ENCODE measurements at places on chromosomes 3 and 15.

DNA sequence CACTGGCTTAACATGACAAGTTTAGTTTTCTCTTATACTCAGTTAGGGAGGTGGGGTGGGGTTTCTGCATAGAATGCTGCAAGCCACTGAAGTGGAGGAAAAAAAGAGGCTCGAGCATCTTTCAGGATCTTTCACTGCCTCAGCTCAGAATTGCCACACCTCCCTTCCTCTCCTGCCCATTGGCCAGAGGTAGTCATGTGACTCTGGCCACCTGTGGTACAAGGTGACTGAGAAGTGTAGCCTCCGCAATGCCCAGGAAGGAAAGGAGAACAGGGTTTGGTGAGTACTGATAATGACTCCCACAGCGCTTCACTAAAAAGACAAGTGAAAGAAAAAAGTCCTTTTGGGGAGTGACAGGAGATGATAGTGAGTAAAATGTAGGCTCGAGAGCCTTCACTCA is 124.3 kb upstream of the TRIM42 start:
- no peak for DNase-seq

GRCh38 chr3:188962253-188963247 is 209.2 kb upstream of the TPRG1 start:
- DNase-seq, result no peak

DNA sequence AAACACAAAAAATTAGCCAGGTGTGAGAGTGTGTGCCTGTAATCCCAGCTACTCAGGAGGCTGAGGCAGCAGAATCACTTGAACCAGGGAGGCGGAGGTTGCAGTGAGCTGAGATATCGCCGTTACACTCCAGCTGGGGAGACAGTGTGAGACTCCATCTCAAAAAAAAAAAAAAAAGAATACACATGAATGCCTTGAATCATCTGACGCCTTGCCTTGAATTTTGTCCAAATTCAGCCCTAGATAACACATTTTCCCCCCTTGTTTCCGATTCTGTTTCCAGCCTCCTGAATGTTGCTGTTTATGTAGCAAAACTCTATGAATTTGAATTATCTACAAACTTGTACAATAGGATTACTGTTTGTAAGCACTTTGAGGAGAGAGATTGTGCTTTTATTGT is 98.7 kb upstream of the ARL6 start:
- no peak for DNase-seq

DNA sequence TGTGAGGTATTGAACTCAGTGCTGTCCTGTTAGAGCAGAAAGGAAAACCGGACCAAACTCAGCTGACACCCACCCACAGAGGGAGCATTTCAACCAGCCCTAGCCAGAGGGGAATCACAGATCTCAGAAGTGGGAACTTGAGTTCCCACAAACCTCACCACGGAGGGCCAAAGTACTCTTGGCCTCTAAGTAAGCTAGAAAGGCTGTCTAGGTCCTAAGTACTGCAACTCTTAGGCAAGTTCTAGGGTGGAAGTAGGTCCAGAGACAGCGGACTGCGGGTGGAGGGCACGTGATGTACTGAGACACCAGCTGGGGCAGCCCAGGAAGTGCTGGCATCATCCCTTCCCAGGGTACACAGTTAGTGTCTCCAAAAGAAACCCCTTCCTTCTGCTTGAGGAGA is 34.1 kb downstream of the EOMES start:
- DNase-seq, result no peak

DNA sequence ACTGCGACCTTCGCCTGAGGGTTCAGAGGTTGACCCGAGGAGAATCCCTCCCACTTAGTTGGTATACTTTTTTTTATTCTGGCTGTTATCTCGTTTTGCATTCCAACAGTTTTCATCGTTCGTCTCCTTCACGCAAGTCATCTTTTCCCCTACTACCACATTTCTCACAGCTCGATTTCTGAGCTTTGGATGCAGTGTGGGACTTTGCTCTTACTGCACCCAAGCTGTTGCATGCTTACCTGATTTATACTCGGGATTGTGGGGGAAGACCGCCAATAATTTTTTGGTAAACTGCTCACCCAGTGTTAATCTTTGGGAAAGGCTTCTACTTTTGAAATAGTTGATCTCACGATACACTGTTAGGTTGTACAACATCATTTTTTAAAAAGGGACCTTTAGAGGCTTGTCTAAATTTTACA is 702 bp downstream of the TBC1D23 start:
- no peak for DNase-seq

DNA sequence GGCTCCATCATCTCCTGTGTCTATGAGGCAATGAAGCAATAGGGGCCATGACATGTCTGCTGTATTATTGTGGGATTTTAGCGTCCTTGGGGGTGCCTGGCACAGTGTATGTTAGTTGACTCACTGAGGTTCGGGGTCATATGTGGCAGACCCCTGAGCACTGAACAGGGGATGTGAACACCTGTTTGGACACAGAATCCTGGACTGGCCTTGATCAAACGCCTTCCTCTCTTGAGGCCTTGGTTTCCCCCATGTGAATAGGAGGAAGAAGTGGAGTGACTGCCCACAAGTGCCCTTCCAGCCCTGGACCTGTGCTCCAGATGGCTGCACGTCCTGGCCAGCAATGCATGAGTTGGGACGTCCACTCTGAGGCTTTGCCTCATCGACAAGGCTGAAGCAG is 84.2 kb downstream of the HMG20A start:
- no peak for DNase-seq

DNA sequence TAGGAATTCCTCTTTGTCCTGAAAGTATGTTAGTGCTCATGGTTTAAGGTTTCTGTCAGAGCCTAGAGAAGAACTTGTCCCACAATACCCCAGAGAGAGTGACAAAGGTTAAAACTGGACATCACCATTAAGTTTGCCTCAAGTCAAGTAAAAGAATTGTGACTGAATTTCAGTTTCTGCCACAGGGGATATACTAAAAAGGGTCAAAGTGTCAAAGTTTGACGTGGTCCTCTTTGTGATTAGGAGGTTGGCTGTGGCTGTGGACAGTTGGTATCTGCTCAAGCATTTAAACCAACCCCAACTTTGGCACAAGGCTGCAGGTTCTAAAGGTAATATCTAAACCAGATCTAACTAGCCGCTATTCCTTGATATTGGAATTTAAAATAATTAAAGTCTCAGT is 26.1 kb downstream of the FMN1 start:
- DNase-seq, result no peak

DNA sequence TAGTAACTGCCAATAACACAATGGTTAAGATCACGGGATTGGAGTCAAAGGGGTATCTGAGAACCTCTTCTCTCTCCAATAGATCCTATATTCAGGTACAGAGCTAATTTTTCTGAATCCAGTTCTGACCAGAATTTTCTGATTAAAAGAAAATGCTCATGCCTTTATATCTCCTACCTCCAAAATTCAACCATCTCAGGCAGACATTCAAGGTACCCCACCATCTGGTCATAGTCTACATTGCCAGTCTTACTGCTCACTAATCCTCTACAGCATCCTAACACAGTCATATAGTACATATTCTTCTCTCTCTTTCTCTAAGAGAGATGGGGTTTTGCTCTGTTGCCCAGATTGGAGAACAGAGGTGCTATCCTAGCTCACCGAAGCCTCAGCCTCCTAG is 59.1 kb downstream of the LSAMP start:
- no peak for DNase-seq

DNA sequence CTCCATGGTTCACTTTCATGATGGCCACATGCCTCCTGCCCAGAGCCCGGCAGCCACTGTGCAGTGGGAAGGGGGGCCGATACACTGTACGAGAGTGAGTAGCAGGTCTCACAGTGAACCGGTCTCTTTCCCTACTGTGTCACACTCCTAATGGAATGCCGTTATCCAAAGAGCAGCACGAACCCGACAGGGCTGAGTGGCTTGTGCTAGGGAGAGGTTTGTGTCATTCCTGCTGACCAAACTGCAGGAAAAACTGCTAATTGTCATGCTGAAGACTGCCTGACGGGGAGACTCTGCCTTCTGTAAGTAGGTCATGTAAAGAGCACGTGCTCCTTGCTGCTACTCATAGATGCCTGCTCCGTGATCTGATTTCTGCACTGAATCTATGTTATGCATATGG is 105.1 kb downstream of the ARPP21 start:
- DNase-seq, result no peak

DNA sequence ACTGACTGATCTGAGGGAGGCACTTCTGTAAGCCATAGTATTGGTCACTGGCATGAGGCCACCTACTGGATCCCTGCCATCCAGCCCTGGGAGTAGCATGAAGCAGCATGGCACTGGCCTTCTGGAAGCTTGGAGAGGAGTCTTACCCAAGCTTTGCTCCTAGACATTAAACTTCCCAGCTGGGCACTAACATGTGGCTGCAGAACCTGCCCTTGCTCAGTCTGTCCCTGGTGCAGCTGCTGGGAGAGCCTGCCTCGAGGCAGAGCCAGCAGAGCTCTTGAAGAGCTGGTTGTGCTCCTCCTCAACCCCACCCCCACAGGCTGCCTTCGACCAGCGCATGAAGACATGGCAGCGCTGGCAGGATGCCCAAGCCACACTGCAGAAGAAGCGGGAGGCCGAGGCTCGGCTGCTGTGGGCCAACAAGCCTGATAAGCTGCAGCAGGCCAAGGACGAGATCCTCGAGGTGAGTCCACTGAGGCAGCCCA is 17.1 kb upstream of the SNX22 start:
- no peak for DNase-seq

GRCh38 chr15:67812241-67812644 is 13.1 kb upstream of the SKOR1 start:
- no peak for DNase-seq

DNA sequence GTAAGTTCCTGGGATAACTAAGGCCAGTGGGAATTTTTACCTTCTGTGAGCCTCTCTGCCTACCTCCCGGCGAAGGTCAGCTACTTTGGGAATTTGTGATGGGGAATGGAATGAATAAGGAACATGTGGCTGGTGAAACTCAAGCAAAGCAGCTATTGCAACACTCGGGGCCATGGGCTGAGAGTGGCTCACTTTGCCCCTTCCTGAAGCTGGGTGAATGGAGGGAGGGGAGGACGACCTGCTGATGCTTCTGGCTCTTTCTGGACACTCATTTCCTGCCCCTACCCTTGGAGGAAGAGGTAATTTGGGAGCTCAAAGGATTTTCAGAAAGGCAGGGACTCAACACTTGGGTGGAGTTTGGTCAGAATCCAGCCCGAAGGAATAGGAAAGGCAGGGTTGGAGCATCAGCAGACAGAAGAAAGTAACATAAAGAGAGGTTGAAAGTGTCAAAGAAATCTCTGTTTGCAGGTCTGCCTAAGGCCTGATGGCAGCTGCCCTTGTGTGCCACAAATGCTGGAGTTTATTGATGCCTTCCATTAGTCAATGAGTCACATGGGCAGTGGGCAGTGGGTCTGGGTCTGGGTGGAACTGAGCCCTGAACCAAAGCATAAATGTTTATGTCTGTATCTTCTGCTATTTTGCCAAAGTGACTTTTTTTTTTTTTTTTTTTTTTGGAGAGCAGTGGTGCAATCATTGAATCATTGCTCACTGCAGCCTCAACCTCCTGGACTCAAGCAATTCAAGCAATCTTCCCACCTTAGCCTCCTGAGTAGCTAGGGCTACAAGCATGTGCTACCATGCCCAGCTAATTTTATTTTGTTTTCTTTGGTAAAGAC is 12.4 kb downstream of the LAMP3 start:
- no peak for DNase-seq

- no peak for DNase-seq
Observed at GRCh38 chr3:77682162-77682561, 642.3 kb downstream of the ROBO2 start.

Measured in left hindlimb (tissue), 1 donor.